HCT116 (cell line): ENCODE measurements at places on chromosomes 7 and 10.

GRCh38 chr7:128356546-128357216 lies 4.8 kb downstream of the PRRT4 start:
- H3K27ac ChIP-seq = no peak overlapping the region
- no peaks in the 10 kb centered on the region for H3K36me3 ChIP-seq
- H3K27me3 ChIP-seq = no peaks in the 10 kb centered on the region
- no peak overlapping the region for H3K4me3 ChIP-seq

DNA sequence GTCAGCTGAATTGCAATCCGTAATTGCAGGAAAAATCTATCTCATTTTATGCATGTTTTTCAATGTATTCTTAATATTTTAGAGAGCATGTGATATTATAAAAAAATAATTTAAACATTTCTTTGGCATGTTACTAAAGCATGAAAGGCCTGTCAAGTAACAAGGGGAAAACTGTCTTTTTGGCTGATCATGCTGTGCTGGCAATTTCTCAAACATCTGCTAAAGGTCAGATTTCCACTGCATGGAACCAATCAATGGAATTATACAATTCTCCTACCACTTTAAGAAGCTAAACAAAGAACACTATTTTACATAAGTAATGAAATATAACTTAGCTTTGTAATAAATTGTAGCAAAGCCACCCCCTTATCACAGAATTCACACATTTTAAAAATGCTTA lies 49.4 kb downstream of the JMJD1C start:
- H3K4me3 ChIP-seq = no peak overlapping the region
- DNase-seq = no peak
- H3K4me1 ChIP-seq = no peaks in the 10 kb centered on the region

DNA sequence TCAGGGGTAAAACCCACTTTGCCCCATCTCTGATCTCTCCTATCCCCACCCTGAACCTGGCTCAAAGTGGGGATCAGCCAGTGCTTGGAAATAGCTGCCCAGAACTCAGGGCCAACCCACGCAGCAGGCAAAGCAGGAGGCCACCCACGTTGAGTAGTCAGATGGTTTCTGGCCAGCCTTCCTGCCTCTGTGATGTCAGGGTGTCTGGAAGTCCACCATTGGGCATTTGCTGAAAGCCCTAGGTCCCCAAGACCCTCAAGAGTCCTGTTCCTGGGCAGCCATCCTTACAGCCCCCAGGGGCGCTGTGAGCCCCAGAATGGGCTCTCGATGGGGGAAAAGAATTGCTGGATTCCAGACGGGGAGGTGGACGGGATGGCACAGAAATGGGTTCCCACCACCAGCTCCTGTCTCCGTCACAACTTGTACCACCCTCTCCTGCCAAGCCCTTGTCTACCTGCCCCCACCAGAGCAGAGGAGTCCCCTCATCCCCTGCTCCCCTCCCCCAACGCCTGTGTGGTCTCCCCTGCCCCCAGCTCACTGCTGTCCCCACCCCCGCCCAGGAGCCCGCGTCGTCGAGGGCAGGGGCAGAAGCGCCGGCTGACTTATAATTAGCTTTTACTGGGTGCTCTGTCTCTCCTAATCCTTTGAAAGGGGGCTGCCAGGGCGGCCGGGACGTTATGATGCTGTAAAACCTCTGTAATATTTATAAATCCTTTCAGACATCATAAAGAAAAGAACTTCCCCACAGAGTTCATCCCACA lies 3.9 kb downstream of the MYL10 start:
- H3K36me3 ChIP-seq = no peaks in the 10 kb centered on the region
- no peak for DNase-seq
- no peaks in the 10 kb centered on the region for H3K4me1 ChIP-seq
- H3K4me3 ChIP-seq = no peak overlapping the region

DNA sequence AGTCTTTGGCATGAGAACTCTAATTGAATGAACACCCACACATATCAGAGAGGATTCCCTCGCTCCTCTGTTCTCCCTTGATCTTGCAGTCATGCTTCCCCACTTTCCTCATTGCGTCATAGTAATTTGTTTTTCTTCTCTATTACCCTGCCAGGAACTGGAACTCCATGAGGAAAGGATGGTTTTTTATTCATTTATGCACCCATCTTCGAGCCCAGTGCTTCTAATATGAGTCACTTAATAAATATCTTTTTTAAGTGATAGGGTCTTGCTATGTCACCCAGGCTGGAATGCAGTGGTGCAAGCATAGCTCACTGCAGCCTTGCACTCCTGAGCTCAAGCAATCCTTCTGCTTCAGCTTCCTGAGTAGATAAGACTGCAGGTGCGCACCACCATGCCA lies 83.5 kb downstream of the OTUD1 start:
- H3K36me3 ChIP-seq = no peaks in the 10 kb centered on the region
- no peak overlapping the region for H3K4me3 ChIP-seq
- no peak overlapping the region for H3K27ac ChIP-seq
- DNase-seq = no peak
- peaks cover 26% of the 10 kb centered on the region for H3K27me3 ChIP-seq
